ENCODE measurements at places on chromosomes 3 and 15.

DNA sequence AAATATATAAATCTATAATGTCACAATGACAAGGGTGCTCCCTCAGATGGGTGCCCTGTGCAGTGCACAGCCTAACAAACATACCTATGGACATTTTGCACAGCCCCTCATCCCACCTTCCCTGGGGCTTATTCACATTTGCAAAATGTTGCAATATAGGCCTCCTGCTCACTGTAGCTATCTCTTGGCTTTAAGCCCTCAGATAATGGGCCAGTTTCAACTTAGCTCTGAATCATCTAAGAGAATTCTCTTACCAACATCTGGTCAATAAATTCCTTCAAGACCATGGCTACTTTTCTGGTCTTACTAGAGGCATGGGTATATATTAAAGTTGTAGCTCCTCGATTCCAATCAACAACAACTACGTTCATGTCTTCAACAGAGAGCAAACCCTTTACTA, 17.9 kb downstream of the LIPH start:
- no peak for DNase-seq

- DNase-seq: no peak
Measured at GRCh38 chr15:36691579-36692357, 112.3 kb downstream of the CDIN1 start.

GRCh38 chr3:196124608-196125007, 42.7 kb upstream of the TFRC start:
- no peak for DNase-seq

GRCh38 chr3:189099505-189100290, 72.1 kb upstream of the TPRG1 start:
- peak; percentile 27 for DNase-seq

- no peak for DNase-seq
Measured at GRCh38 chr3:55490276-55490913, 3.3 kb upstream of the WNT5A start.

DNA sequence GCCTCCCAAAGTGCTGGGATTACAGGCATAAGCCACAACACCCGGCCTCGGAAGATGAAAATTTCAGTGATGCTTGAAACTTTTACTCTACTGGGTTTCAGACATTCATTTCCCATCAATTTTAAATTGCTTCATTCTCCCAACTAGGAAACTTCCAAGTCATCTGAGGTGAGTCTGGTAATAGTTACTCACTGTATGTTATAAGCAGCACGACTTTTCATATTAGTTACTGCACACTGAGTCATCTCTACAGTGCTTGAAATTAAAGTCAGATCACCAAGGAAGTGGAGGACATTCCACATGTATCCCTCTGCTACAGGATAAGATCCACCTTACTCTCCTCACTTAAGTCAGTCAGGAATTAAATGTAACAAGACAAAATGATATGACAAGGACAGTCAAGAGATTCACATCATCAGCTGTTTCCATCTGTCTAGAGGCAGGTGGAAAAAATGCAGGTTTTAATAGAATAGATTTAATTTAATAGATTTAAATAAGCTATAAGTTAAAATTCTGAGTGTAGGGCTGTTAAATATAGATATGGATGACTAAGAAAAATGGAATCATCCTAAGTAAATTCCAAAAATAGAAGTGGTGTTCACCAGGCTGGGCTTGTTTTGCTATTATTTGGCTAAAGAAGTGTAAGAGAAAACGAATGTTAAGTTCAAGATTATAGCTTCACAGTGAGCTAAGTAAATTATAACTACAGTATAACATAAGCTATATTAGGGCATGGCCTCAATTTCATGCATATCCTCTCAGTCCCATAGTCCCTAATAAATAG, 104.4 kb downstream of the TMCO5A start:
- DNase-seq: no peak

- no peak for DNase-seq
Measured at GRCh38 chr3:152382312-152383135, 113.8 kb downstream of the MBNL1 start.
